ENCODE measurements at places on chromosomes 16 and 17.
A peak's percentile ranks its signal among the peaks of the same experiment; 100 is the strongest.

GRCh38 chr17:49223517-49224197, 6.9 kb downstream of the PHOSPHO1 start:
- DNase-seq, result peak; percentile 86

DNA sequence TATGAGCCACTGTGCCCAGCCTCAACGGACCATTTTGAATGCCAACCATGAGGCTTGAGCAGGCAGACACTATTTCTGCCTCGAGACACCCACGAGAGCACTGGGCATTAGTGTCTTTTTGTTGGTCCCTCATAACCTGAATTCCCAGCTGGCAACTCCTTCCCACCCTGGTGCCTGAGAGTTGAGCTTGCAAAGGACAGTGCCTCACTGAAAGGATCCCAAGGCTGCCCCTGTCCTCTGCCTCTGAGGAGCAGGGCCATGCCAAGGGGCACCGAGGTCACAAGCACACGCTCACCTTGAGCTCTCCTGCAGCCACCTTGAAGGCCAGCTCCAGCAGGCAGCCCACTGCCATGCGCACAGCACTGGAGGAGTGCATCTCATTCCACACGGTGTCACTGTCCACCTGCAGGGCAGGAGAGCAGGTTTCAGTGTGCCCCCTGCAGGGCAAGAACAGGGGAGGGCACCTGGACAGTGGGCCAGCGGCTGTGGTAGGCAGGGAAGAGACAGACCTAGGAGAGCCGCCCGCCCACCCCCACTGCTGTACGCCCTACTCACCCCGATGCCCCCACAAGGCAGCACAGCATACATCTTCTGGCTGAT, 12.8 kb downstream of the G6PC3 start:
- no peak for DNase-seq

- DNase-seq, result peak; percentile 61
These were observed 7.9 kb downstream of the ENGASE start for GRCh38 chr17:79082311-79083190.

DNA sequence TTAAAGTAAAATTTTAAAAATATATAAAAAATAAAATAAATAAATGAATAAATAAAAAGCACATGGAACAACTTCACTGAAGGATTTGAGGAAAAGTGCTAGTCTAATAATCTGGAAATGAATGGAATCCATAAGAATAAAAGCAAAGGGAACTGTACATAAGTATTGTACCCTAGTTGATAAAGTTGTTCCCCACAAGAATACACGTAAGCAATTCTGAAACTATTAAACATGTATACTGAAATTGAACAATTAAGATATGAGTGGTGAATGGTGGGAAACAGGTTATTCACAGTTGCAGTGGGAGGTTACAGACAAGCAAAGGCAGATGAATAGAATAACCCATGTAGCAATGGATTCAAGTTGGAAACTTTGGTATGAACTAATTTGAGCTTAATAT, 853.2 kb upstream of the SOX9 start:
- DNase-seq, result no peak

GRCh38 chr16:30894540-30895368, 877 bp upstream of the BCL7C start:
- DNase-seq, result no peak

DNA sequence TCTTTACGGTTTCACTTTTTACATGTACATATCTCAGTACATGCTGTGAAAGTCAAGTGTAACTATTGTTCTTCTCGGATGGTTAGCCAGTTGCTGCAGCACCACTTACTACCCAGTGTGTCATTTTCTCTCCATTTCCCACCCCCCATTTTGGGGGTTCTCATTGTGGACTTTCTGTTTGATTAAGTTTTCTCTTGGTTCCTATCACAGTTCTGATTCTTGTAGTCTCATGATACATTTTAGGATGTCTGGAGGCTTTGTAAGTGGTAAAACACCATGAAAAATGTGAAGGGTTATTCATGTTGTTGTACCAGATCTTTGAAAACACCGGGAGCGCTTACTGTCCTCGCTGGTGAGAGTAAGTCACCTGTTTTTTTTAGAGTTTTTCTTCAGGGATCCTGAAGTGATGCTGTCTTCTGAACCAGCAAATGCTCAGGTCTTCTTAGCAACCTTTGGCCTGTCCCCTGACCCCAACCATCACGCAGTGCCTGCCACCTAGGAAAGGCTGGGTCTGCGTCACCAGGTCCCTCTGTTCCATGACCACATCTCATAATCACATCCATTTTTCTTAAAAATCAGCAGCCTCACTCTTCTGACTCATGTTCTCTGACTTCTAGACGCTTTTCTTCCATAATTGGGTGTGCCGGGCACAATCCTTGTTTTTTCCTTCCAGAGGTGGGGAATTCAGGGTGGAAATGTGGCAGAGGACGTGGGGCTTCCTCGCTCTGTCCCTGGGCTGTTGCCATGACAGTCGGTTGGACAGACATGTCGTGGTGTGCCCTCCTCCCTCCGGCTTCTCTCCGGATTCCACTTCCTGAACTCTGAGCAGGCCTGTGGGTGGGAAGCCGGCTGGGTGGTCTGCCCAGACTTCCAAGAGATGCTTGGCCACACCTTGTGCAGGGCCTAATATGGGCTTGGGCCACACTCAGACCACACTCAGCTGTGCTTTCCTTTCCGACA, 102.6 kb downstream of the NTN1 start:
- no peak for DNase-seq

DNA sequence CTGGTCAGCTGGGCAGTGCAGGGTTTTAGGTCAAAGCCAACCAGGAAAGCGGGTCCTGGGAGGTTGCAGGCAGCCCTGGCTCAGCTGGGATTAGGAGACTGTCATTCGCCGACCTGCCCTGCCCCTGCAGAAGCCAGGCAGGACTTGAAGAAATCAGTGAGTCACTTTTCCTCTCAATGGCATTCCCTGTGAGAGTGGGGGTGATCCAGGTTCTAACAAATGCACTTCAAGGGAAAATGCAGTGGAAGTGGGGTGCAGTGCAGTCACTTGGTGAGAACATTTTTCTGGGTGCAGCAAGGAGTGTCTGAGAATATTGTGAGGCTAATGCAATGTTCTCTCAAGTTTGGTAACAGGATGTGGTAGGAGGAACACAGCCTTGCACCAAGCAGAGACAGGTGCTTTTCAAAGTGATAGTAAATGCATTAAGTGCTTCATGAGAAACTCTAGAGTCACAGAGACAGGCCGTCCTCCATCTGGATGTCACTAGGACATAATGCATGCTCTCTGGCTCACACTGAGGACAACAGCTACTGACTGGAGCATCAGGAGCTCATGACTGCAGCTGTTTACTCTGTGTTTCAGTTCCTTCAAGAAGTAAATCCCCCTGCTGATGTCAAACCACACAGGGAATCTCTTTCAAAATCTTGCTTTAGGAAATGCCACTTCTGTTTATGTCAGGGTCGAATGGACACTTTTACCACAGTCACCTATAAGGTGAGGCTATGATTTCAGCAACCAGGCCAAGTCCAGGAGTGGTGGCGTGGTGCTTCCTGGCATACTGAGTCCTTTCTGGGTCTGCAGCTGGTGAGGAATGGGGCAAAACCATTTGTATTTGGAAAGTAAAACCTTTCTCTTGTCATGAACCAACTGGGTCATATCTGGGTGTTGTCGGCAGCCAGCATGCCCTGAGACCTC, 16.7 kb downstream of the CDK5R1 start:
- DNase-seq, result no peak

- DNase-seq, result no peak
These were observed 34.3 kb downstream of the VPS35L start for GRCh38 chr16:19589771-19590302.

- DNase-seq, result no peak
These were observed 242.0 kb downstream of the FTO start for GRCh38 chr16:53945996-53946395.

DNA sequence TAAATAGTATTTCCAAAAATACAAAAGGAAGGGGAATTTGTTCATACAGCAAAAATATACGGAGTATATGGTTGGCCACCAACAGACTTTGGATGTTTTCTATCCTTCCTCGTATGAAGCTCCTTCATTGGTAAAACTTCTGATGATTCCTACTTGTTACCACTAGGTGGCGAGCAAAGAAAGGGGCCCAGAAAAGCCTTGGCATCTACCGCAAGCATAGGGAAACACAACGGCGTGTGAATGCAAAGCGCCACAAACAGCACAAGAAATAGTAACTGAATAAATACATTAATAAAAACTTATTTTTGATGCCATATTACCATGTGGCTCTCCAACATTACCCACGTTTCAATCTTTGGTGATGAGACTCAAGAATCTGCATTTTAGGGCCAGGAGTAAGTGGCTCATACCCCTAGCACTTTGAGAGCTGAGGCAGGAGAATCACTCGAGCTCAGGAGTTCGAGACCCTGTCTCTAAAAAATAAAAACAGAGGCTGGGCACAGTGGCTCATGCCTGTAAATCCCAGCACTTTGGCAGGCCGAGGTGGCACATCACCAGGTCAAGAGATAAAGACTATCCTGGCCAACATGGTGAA, 34.5 kb downstream of the YWHAE start:
- peak; percentile 37 for DNase-seq

GRCh38 chr17:55690105-55690508, 32.6 kb downstream of the TMEM100 start:
- no peak for DNase-seq

- DNase-seq, result no peak
These were observed 26.1 kb downstream of the SPG7 start for GRCh38 chr16:89534252-89534756.

- no peak for DNase-seq
These were observed 16.0 kb upstream of the NUDT16L1 start for GRCh38 chr16:4677390-4677789.

DNA sequence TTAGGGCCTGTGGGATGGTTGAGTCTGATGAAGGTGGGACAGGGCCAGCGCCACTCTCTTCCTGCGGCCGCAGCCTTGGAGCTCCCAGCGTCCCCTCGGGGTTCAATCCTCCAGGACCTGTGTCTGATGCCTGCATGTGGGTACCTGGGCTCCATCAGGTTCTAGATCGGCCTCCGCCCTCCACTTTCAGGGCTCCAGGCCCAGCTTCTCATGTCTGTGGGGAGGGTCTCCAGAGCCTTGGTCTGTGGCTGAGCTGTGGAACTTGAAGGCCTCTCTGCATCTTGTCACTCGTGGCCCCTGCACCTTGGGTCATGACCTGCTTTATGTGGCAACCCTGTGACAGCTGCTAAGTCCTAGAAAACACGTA, 89.8 kb upstream of the ZNF750 start:
- no peak for DNase-seq

DNA sequence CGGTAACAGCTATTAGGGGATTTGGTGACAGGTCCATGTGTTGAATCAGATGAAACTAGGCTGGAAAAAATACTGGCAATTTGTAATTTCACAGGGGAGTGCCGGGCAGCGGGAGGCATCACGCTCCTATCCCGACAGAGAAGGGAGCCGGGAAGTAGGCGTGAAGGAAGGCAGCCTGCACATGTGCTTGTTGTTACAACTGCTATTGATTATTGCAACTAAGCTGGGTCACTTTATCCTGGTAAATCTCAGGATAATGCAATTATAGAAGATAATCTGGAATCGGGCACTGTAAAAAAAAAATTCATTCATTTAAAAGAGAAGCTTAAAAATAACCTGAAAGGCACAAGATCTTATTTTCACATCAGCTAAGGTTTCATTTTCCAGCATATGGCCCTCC, 180.6 kb downstream of the FOXL1 start:
- DNase-seq, result no peak

GRCh38 chr16:15671530-15672117, 21.6 kb downstream of the NDE1 start:
- DNase-seq, result no peak

DNA sequence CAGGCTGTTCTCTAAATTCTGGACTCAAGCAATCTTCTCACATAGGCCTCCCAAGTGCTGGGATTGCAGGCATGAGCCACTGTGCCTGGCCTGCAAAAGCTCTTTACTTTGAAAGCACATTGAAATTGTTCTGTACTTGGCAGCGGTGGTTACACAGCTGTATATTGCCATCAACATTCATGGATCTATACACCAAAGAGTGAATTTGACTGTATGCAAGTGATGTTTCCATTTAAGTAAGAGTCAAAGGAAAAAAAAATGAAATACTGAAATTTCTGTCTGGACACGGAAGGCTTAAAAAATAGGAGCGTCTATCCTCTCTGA, 450.6 kb upstream of the PSMD7 start:
- DNase-seq, result no peak

GRCh38 chr17:74055508-74056160, 147.8 kb upstream of the RPL38 start:
- no peak for DNase-seq

- DNase-seq, result no peak
These were observed 45.3 kb upstream of the MSI2 start for GRCh38 chr17:57210972-57211411.

GRCh38 chr16:80569440-80570105, 28.8 kb downstream of the DYNLRB2 start:
- peak; percentile 78 for DNase-seq

DNA sequence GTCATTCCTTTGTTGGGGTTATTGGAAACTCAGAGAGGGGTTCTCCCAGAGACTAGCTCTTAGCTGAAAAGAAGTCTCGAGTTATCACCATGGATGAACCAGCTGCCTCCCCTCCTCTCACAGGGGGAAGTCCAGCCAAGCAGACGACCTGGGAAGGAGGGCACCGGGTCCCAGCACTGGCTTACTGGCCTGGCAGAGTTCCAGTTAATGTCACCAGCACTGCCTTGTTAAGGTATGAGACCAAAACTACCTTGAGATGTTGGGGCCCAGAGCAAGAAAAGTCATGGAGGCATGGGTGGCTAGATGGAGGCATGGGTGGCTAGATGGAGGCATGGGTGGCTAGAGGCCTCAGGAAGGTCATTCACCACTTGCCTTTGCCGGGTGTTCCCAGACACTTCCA, 72.4 kb downstream of the WIPI1 start:
- DNase-seq, result no peak

GRCh38 chr16:31710134-31710533, 163.5 kb upstream of the ZNF267 start:
- no peak for DNase-seq

DNA sequence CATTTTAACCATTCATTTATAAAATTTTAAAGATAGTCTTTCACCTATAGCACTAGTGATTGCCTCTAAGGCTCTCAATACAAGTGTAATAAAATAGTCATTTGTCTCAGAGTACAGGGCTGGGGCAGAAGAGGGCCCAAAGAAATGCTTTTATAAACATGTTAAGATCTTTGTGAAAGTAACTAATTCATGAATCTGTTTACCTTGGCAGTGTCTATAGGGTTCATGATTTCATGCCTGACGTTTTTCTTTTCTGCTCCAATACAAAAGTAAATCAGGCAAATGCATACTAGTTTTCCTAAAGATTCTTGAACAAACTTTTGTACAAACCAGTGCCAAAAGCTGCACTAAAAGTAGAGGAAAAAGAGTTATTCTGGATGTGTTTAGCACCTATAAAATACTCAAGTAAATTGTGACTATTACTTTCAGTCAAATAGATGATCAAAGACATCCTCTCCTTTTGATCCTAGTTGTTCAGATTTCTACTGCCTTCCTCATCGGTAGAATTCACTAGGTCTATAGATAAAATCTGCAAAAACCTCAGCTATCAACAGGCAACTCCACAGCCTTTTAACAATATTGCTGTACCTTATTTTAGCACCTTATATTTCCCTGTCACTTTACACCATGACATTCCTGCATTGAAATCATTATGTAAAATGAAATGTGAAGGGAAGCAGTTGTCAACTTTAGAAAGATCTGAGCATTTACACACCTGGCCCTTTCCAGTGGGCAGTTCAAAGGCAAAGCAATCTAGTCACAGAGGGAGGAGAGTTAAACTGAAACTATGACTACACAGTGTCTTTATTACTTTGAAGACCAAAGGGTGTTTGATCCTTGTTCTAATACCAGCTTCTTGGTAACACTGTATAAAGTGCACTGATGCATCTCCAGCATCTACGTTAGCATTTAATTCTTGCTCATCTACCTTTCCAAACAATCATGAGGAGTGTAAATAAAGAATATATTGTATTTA, 100.0 kb upstream of the MED13 start:
- DNase-seq, result no peak

- no peak for DNase-seq
These were observed 261.8 kb upstream of the PSMD7 start for GRCh38 chr16:74034862-74035261.

Data from activated T-cell treated with anti-CD3 and anti-CD28 coated beads, Interleukin-2, amount 50 U/mL, for 24 hours (primary cell).